Anterior cingulate cortex (tissue), 58 donors: ENCODE measurements at places on chromosomes 13 and 19.

DNA sequence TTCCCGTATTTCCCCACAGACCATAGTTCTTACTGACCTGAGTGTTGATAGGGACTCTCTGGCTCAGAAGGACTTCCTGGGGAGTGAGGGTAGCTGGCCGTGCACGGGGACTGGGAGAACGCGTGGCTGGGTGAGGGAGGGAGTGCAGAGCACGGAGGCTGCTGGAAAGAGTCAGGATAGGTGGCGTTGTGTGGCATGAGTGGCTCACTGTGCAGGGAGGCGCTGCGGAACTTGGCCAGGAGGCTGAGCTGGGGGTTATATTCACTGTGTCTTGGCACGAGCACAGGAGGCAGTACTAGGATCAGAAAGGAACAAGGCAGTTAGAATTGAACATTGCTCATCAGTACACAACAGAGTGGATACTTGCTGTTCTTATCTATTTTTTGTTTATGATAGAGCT lies 47.4 kb downstream of the SMAD9 start:
- peak; percentile 40 for DNase-seq

DNA sequence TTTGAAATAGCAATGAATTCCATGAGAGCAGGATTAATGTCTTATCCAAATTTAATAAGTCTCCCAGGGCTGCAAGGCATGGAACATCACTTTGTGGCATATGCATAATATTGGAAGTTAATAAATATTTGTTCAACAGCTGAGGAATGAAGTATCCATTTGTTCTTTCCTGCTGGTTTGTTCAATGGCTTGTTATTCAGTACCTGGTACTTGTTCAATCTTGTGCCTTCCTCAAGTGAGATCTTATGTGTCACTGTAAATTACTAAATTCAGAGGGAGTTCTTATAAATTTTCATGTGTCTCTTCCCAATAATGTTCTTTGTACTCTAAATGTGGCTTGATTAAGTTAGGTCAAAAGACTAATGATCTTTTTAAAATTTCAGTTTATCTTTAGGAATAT lies 1105.5 kb upstream of the SPRY2 start:
- DNase-seq = no peak

DNA sequence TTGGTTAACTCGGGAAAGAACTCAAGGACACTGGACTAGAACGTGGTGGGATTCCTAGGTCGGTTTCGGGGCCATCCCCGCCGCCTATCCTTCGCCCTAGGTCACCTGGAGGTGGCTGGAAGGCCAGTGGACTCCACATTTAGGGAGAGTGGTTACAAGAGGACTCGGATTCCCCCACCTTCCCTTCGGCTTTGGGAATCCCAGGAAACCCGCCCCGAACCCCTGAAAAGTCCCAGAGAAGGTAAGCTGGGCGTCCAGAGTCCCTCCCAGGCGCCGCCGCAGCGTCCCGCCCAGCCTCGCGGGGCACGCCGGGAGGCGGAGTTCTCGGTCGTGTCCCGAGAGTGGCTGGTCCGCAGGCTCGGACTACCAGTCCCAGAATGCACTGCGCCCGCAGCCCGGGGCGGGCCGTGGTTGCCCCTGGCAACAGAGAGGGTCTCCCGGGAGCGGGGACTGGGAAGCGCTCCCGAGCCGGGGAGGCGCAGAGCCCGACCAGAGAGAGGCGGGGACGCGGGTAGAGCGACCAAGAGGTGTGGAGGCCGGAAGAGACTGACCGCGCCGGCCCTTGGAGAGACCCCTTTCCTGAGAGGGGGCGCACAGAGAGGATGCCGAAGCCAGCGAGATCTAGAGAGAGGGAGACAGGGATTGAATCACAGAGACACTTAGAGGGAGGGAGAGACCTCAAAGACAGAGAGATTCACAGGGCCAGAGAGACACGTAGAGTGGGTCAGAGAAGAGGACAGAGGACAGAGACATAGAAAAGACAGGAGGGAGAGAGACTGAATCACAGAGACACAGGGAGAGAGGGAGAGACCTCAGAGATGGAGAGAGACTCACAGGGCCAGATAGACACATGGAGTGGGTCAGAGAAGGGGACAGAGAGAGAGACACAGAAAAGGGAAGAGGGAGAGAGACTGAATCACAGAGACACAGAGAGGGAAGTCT lies 2.6 kb upstream of the PRKCG start:
- peak; percentile 90 for DNase-seq

GRCh38 chr19:46861691-46862502 lies 1.1 kb downstream of the ARHGAP35 start:
- no peak for DNase-seq

- no peak for DNase-seq
Measured at GRCh38 chr13:49238621-49239020, 9.1 kb upstream of the CDADC1 start.

- DNase-seq = no peak
Measured at GRCh38 chr13:112772539-112772909, 82.7 kb downstream of the ATP11A start.

- no peak for DNase-seq
Measured at GRCh38 chr19:36482876-36483275, 6.5 kb downstream of the ZNF566 start.

GRCh38 chr19:4971424-4971793 lies 2.5 kb downstream of the KDM4B start:
- no peak for DNase-seq

- DNase-seq = no peak
Measured at GRCh38 chr19:1133471-1133929, 29.7 kb downstream of the GPX4 start.

GRCh38 chr19:36097036-36097435 lies 13.9 kb upstream of the OVOL3 start:
- DNase-seq = peak; percentile 76

DNA sequence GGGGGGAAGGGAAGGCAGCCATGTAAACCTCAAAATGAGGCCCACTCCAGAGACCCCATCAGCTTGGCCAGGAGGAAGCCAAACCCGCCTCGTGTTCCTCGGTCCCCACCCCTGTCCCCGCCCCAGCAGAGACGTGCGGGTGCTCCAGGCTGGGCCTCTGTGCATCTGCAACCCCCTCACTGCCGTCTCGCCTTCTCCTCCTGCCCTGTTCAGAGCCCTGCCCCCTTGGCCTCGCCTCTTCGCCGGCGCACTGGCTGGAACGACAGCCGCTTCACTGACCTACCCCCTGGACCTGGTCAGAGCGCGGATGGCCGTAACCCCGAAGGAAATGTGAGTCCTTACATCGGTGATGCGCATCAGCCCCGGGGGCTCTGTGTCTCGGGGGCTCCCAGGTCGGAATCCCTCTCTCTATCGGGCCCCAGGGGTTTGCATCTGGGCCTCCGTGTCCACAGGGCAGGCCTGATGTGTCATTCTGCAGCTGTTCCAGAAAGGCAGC lies 32.2 kb downstream of the TMEM161A start:
- DNase-seq = no peak

- DNase-seq = peak; percentile 10
Measured at GRCh38 chr19:34712395-34713261, 21.4 kb upstream of the ZNF181 start.

- DNase-seq = no peak
Measured at GRCh38 chr19:41928754-41929535, 696 bp upstream of the ERFL start.

DNA sequence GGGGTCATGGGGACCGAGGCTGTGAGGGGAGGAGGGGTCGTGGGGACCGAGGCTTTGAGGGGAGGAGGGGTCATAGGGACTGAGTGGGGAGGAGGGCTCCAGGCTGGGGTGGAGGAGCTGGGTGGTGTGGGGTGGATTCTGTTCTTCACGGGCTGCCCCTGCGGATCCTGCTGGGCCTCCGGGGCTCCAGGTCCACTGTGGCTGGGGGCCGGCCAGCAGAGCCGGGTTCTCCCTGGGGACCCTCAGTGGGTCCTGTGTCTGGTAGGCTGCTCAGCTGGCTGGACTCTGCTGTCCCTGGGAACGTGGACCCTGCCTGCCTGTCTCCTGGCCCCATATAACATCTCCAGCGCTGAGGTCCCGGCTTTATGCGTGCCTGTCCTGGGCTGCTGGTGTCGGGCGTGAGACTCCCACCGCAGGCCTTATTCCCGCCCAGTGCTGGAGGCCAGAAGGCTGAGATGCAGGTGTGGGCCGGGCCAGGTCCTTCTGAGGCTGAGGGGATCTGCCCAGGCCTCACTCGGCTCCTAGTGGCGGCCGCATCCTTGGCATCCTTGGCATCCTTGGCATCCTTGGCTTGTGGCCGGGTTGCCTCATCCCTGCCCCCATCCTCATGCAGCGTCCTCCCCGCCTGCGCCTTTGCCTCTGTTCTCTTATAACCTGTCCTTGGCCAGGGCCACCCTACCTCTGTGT lies 19.8 kb upstream of the GNA15 start:
- DNase-seq = no peak

DNA sequence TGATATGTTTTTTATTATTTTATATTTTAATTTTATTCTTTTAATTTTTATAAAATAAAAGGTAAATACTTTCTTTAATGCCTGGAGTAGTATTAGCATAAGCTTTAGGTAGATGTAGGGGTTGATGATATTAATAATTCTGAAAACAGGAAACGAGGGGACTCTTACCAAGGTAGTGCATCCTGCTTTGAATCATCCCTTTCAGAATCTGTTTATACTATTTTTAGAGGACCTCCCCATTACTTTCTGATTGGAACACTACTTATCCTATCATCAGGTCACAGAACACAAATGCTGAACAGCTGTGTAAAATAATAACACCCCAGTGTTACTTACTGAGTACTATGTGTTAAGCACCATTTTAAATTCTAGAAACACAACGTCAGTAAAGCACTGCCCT lies 27.3 kb downstream of the COG6 start:
- no peak for DNase-seq

- DNase-seq = no peak
Measured at GRCh38 chr13:38590230-38590629, 96.6 kb upstream of the FREM2 start.

DNA sequence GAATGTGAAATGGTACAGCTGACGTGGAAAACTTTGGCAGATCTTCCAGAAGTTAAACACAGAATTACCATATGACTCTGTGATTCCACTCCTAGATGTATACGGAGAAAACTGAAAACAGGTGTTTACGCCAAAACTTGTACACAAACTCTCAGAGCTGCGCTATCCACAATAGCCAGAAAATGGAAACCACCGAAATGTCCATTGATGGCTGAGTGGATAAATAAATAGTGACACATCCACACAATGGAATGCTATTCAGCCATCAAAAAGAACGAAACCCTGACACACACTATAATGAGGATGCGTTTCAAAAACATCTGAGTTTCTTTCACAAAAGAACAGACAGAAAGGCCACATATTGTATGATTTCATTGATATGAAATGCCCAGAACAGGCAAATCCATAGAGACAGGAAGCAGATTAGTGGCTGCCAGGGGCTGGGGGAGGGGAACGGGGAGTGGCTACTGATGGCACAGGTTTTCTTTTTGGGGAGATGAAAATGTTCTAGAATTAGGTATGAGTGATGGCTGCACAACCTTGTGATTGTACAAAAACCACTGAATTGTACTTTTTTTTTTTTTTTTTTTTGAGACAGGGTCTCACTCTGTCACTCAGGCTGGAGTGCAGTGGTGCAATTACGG lies 33.0 kb downstream of the IL12RB1 start:
- no peak for DNase-seq

- DNase-seq = no peak
Measured at GRCh38 chr19:17767559-17767958, 16.3 kb downstream of the FCHO1 start.

- DNase-seq = no peak
Measured at GRCh38 chr13:20331419-20331818, 99.3 kb upstream of the GJB6 start.

DNA sequence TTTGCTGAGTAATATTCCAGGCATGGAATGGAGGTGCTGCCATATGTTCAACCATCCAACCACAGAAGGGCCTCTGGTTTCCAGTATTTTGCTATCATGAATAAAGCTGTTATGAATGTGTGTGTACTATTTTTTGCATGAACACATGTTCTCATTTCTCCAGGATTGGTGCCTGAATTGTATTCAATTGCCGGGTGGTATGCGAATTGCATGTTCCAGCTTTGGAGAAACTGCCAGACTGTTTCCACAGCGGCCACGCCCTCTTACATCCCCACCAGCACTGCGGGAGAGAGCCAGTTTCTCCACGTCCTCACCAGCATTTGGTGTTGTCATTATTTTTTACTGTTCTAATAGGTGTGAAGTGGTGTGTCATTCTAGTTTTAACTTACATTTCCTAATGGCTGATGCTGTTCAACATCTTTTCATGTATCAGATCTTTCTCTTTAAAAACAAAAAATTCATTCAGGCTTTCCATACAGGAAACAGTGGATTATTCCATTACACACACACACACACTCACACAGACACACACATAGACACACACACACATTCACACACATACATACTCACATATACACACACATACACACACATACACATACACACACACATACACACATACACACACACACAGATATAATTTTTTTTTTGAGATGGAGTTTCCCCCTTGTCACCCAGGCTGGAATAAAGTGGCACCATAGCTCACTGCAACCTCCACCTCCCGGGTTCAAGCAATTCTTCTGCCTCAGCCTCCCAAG lies 154.1 kb downstream of the PTPRS start:
- no peak for DNase-seq

DNA sequence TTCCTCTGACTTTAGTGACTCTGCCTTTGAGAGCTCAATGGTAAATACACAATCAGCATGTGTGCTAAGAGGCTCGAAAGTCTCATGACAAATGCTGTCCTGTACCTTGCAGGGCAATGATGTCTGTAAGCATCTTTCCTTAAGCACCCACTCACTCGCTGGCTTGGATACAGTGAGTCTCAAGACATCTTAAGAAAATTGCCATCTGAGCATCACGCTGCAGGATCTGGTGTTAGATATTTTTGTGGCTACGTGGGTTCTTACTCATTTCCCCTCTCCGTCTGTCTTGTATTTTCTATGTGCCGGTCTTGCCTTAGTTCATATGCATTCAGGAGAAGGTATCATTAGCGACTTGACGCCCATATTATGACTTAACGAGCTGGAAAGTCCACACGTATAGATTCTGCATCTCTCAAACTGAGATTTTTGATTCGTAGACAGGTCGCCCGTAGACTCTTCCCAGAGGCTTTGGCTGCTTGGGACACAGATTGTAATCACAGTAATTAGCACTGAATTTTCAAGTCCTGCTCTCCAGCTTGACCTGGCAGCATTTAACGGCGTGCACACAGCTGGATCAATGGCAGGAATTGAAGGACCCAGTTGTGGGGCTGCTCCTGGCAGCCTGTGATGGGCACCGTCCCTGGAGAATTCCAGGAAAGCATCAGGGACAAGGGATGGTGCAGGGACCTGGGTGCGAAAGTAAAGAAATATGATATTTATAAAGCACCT lies 231.2 kb downstream of the ZIC5 start:
- DNase-seq = no peak
